ENCODE measurements at places on chromosomes 7 and 10. TPM values are rescaled to one million over a fixed set of nuclear protein-coding genes. Genes with fewer than 3 reads are reported as not detected.
A peak's percentile ranks its signal among the peaks of the same experiment; 100 is the strongest.

- no peak overlapping the region for H3K4me3 ChIP-seq
- H3K27ac ChIP-seq, result no peak overlapping the region
- no peak for DNase-seq
- no peaks in the 10 kb centered on the region for H3K36me3 ChIP-seq
- no peaks in the 10 kb centered on the region for H3K27me3 ChIP-seq
These were observed 500.4 kb downstream of the MAGI2 start for GRCh38 chr7:78953090-78953489.

- H3K36me3 ChIP-seq, result peaks cover 12% of the 10 kb centered on the region
- H3K27ac ChIP-seq, result peak overlapping the region; percentile 56
- H3K4me1 ChIP-seq, result peaks cover 9% of the 10 kb centered on the region
- no peak overlapping the region for H3K4me3 ChIP-seq
- H3K27me3 ChIP-seq, result no peaks in the 10 kb centered on the region
- no peak for DNase-seq
These were observed 7.3 kb downstream of the GTPBP4 start for GRCh38 chr10:995559-995926.

- no peak overlapping the region for H3K4me3 ChIP-seq
- peak overlapping the region; percentile 29 for H3K27ac ChIP-seq
- DNase-seq, result no peak
- H3K4me1 ChIP-seq, result peaks cover 5% of the 10 kb centered on the region
- peaks cover 14% of the 10 kb centered on the region for H3K27me3 ChIP-seq
These were observed 12.2 kb upstream of the HYCC1 start for GRCh38 chr7:23026164-23026563.

- H3K36me3 ChIP-seq, result no peaks in the 10 kb centered on the region
- no peaks in the 10 kb centered on the region for H3K27me3 ChIP-seq
- H3K27ac ChIP-seq, result peak overlapping the region; percentile 43
- DNase-seq, result no peak
- no peak overlapping the region for H3K4me3 ChIP-seq
These were observed 96.8 kb downstream of the INPP5A start for GRCh38 chr10:132634241-132634946.

- no peak overlapping the region for H3K4me3 ChIP-seq
- H3K4me1 ChIP-seq, result no peaks in the 10 kb centered on the region
- no peaks in the 10 kb centered on the region for H3K36me3 ChIP-seq
- peaks cover 27% of the 10 kb centered on the region for H3K27me3 ChIP-seq
- DNase-seq, result no peak
- H3K27ac ChIP-seq, result no peak overlapping the region
These were observed 217.9 kb downstream of the SKAP2 start for GRCh38 chr7:26646336-26647048.

CALHM3 gene
- total RNA-seq, result not detected

TAS2R41 gene
- 0.52 TPM for total RNA-seq

CRTAC1 gene
- total RNA-seq, result not detected

Measured in T-helper 17 cell (primary cell).